ENCODE measurements at places on chromosomes 7 and 10. TPM values are rescaled to one million over a fixed set of nuclear protein-coding genes. Genes with fewer than 3 reads are reported as not detected.

BHLHA15 gene
- total RNA-seq: 0.27 TPM

GRCh38 chr10:84214046-84214572 is 11.2 kb downstream of the LRIT2 start:
- no peak for DNase-seq

- DNase-seq: no peak
Observed at GRCh38 chr10:99425204-99425603, 5.2 kb downstream of the GOT1 start.

DNA sequence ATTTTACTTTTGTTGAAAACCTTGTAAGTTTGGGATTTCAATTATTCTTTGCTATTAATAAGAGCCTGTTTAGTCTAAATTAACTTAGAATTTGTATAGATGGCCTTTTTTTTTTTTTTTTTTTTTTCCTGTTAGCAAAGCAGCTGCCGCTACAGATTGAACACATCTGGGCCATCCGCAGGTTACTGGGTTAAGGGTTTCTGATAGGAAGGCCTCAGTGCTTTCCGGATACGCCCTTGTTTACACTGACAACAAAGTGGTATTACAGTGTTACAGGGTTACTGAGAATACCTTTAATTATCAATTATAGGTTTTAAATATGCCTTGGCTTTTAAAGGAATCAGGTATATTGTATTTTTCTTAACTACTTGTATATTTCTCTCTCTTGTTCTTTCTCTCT is 76.8 kb downstream of the PTN start:
- no peak for DNase-seq

DNA sequence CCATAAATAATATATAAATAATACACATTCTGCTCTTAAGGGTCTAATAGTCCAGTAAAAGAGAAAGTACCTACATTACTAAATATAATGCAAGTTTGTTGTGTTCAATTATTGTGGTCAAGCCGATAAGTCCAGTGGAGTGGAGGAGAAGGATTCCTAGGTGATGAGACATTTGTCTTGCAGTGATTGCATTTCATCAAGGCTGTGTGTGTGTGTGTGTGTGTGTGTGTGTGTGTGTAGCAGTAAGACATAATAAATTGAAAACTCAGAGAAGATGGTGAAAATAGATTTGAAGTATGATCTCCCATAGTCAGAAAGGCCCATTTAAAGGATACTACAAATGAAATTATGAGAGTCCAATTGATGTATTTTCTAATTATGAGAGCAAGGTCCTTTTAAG is 192.5 kb upstream of the SEMA3C start:
- no peak for DNase-seq

GRCh38 chr7:144036302-144036885 is 12.4 kb upstream of the OR2A5 start:
- DNase-seq: no peak

CPVL gene
- 42.0 TPM for total RNA-seq

- DNase-seq: no peak
Observed at GRCh38 chr10:75788394-75789205, 357.2 kb downstream of the LRMDA start.

ELFN1 gene
- 0.27 TPM for total RNA-seq

SP8 gene
- total RNA-seq: not detected

DNA sequence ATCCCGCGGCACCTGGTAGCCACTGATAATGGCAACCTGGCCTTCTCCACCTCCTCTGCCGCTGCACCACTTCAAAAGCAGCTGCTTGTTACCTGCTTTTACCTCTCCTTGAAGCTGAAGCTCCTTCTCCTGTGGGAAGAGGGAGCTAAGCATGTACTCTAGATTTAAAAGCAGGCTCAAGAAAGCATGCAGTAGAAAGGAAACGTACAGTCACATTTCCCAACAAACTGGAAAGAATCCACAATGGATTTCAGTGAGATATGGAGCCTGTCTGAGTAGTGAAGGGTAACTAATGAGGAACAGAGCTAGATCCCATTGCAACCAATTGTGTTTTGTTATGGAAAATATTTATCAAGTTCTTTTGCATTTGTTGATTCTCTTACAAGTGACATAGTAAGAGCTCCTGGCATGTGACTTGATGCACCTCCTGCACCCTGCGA is 457.4 kb upstream of the GALNT17 start:
- no peak for DNase-seq

DNA sequence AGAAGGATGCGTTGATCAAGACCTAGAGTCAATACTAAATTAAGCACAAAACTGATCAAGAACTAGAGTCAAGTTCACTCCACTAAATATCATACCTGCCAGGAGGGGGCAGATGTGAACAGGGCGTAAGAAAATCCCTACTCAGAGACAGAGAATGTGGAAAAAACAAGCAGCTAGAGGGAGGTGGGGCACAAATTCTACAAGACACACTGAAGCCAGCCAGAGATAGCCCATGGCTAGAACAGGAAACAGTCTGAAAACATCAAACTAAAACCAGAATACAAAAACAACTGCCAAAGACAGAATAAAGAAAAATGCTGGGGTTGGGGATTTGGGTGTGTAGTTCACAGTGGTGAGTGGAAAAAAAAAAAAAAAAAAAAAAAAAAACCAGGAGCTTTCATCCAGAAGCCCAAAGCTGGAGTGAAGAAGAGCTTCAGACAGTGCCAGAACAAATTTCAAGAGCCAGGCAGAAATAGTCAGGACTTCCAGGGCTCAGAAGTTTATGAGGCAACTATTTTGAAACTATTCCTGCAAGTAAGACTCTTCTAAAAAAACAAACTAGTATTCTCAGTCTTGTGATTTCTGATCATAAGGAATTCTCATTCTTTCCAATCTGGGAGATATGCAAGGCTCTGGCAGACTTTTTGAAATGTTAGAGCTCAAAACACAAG is 118.3 kb downstream of the CCDC71L start:
- DNase-seq: peak; percentile 88

- no peak for DNase-seq
Observed at GRCh38 chr7:30422922-30423321, 55.7 kb downstream of the NOD1 start.

ZNF239 gene
- 1.1 TPM for total RNA-seq

GRCh38 chr7:15457990-15458955 is 103.5 kb downstream of the AGMO start:
- DNase-seq: no peak

GPR146 gene
- total RNA-seq: 33.9 TPM

GRCh38 chr7:152947686-152948085 is 188.1 kb downstream of the ACTR3B start:
- no peak for DNase-seq

- no peak for DNase-seq
Observed at GRCh38 chr10:126042906-126043305, 146.5 kb downstream of the FANK1 start.

DNA sequence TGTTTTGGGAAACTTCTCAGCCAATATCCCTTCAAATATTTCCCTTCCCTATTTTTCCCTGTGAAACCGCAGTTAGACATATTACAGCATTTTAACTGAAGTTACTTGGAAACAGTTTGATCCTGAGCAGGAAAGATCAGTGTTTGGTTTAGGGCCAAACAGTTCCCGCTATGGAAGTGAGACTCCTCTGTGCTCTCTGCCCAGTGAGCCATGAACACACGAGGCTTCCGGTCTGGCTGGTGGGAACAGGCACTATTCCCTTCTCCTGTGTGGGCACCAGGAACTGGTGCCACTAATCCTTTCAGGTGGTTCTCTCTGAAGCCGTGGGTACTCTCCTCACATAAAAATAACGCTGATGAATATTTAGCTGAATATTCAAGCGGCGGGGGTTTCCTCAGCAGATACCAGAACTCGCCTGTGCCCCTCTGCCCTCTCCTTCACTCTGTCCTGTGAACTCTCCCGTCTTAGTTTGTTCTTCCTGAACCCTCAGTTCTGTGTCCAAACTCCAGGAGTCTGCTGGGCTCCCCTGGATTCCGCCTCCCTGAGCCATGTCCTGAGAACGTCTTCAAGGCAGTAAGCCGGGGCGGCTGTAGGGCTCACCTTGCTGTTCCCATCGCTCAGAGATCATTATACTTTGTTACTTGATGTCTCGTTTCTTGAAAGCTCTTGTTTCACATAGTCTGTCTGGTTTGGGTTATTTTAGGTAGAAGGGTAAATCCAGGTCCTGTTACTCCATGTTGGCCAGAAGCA is 25.7 kb downstream of the FOXL3 start:
- DNase-seq: no peak

- no peak for DNase-seq
Observed at GRCh38 chr7:105828141-105828540, 48.3 kb downstream of the ATXN7L1 start.

DNA sequence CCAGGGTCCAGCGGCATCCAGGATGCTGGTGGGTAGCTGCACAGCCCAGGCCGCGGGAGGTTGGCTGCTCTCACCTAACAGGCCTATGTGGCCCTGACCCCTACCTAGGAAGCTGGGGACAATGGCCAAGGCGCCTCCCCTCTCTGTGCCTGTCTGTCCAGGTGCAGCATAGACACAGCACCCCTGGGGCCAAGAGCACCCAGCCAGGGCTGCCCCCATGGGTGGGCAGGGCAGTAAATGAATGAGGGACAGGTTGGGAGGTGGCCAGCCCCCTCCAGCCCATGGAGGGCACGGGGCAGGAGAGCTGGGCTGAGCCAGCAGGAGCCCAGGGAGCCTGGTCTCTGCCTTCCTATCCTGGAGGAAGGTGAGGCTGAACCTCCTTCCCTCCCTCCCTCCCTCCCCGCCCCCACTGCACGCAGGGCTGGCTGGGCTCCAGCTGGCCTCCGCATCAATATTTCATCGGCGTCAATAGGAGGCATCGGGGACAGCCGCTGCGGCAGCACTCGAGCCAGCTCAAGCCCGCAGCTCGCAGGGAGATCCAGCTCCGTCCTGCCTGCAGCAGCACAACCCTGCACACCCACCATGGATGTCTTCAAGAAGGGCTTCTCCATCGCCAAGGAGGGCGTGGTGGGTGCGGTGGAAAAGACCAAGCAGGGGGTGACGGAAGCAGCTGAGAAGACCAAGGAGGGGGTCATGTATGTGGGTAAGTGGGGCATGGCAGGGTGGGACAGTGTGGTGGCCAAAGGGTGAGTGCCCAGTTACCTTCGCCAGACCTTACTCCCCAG is at the start of gene SNCG:
SNCG (plus strand) TSS at position 484 of the 785 bp plus-strand sequence; CDS start at position 583, 99 bp downstream.
- no peak for DNase-seq
